Kidney tubule cell (primary cell): ENCODE measurements at places on chromosomes 11 and 22.

- no peak for DNase-seq
These were observed 403.2 kb downstream of the NTM start for GRCh38 chr11:131773626-131774025.

- DNase-seq: no peak
These were observed 27.5 kb downstream of the MACROD1 start for GRCh38 chr11:64138398-64138797.

DNA sequence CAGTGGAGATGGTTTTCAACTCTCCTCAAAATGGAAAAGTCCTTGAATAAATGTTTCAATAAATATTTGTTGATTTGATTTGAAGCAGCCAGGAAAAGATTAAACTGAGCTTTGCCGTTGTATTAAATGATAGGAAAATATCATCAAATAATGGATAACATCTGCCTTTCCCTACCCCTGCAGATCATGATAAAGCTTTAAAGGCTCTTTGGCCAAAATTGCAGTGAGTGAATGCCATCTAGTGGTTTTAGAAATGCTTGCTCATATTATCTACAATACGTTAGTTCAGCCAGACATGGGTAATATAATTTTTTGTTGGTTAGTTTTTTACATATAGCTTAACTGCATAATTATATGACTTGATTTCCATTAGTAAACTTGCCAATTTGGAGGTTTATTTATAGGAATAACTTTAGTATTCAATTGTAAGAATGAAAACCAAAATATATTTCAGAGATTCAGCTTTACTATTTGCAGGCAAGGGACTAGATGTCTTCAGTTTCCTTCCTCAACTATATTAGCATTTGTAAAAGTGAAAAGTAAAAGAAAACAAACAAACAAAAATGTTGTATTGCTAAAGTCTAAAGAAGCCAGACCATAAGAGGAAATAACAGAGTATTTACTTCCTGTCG is 159.2 kb downstream of the MSANTD4 start:
- peak; percentile 61 for DNase-seq

- DNase-seq: no peak
These were observed 58.5 kb downstream of the UBASH3B start for GRCh38 chr11:122714004-122714403.

GRCh38 chr11:122893131-122893530 is 10.6 kb downstream of the JHY start:
- DNase-seq: peak; percentile 97

- DNase-seq: peak; percentile 22
These were observed 299.0 kb downstream of the ETS1 start for GRCh38 chr11:128288368-128288767.

DNA sequence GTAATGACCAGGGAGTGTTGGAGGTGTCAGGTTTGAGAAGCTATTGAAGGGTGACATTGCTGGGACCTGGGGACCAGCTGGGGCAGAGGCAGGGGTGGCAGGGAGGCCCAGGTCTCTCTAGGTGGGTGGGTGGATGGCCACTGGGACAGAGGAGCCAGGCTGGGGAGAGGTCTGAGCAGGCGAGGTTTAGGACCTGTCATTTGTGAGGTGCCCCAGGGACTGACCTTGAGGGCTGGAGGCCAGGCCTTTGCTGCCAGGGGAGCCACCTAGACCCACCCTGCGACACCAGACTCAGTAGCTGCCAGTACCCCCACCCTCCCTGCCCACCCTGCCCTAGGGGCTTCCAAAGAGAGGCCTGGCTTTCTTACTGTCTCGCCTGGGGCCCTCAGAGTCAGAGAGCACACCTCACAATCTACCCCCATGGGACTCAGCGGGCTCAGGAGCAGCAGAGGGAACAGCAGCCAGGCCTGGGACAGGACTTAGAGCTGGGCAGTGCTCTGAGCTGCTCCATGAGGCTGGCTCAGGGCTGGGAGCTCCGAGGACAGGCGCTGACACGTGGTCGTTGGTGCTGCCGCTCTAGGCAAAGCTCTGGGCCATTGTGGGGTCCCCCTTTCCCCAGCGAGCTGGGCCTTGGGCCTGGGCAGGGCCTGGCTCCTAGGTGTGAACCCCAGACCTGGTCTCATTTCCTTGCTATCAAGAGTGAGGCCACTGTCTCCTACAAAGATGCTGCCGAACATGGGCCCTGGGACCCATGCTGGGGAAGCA is 28.6 kb upstream of the PPARA start:
- no peak for DNase-seq

DNA sequence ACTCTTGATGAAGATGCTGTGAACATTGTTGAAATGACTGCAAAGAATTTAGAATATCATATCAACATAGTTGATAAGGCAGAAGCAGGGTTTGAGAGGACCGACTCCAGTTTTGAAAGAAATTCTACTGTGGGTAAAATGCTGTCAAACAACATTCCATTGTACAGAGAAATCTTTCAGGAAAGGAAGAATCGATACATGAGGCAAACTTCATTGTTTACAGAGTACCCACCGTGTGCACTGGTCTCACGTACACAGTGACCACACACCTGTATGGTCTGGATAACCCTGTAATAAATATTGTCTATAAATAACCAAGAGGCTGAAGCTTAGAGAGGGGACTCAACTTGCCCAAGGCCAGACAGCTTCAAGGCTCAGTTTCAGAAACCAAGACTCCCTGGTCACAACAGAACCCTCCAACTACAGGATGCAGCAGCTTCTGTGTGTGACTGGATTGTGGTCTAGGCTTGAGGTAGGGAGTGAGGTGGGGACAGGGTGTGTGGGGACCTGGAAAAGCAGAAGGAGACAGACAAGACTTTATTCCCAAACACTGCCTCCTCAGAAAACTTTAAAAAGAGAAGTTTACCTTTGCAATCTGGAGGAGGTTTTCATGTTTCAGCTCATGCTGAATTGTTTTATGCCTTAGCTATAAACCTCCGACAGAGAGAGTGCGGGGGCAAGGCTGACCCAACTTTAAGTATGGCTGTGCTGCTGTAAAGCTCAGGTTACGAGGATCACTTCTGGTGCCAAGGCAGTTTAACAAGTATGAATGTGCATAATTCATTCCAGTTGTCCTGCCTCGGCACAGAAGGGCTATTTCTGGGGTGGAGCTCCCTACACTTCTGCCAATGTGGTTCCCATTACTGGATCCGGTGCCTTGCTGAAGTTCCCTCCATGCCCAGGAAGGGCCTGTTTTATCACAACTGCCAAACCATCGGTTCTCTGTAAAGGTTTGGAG is 372.6 kb upstream of the NARS2 start:
- DNase-seq: peak; percentile 34

- no peak for DNase-seq
These were observed 371.1 kb downstream of the SOX6 start for GRCh38 chr11:15985127-15985859.

- DNase-seq: peak; percentile 76
These were observed 50.4 kb downstream of the ADM start for GRCh38 chr11:10355257-10355661.

- DNase-seq: no peak
These were observed 67.4 kb downstream of the SPECC1L start for GRCh38 chr22:24337894-24338645.

DNA sequence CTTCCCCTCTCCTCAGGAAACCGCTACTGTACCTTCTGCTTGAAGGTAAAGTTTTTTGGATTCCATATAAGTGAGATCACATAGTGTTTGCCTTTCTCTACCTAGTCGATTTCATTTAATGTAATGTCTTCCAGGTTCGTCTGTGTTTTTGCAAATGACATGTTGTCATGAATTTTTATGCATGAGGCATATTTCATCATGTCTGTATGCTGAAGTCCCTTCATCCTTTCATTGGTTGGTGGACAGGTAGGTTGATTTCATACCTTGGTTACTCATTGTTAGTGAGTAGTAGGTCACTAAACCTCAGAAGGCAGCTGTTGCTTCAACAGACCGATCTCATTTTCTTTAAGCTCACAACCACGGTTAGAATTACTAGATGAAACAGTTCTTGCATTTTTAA is 60.3 kb downstream of the LRRC74B start:
- DNase-seq: peak; percentile 57

DNA sequence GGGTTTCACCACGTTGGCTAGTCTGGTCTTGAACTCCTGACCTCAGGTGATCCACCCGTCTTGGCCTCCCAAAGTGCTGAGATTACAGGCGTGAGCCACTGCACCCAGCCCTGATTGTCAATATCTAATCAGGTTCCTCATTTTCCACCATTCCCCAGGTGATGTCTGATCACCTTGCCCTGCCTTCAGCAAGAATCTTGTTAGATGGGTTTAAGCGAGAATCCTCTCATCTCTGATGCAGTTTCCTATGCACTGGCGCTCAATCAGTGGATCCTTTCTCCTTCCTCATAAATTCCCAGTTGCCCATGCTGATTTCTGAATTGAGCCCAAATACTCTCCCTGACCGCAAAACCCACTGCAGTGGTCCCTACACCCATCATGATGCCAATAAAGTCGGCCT is 664 bp upstream of the ZC3H7B start:
- DNase-seq: no peak

- no peak for DNase-seq
These were observed 38.6 kb upstream of the XBP1 start for GRCh38 chr22:28838971-28839370.

DNA sequence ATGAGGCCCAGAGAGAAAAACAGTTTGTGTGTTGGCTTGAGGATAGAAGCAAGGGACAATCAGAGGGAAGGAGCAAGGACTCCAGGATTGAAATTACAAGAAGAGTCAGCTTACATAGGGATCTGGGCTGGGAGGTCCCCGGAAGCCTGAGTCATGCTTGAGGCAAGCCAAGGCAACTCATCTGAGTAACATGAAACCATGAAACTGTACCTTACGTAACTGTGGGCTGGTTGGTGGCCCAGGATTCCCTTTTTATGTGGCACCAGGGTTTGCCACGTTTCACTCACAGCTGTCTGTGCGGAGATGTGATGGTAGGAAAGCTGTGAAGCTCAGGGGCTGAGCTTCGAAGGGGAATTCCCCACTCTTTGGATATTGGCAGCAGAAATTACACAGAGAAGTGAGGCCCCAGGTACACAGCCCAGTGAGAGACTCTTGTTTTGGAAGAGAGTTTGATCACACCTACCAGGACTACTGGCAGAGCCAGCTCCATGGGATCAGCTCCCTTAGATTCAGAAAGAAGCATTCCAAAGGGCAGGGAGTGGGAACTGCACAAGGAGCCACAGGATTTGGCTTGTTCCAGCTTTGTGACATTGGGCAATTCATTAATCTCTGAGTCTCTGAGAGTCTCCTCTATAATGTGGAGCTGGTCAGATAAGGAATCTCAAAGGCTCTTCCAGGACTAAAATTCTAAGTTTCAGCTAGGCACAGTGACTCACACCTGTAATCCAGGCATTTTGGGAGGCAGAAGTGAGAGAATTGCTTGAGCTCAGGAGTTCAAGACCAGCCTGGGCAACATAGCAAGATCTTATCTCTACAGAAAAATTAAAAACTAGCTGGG is 7.8 kb downstream of the SLC5A1 start:
- peak; percentile 92 for DNase-seq

GRCh38 chr11:61700212-61700611 is 20.0 kb downstream of the DAGLA start:
- DNase-seq: peak; percentile 95

DNA sequence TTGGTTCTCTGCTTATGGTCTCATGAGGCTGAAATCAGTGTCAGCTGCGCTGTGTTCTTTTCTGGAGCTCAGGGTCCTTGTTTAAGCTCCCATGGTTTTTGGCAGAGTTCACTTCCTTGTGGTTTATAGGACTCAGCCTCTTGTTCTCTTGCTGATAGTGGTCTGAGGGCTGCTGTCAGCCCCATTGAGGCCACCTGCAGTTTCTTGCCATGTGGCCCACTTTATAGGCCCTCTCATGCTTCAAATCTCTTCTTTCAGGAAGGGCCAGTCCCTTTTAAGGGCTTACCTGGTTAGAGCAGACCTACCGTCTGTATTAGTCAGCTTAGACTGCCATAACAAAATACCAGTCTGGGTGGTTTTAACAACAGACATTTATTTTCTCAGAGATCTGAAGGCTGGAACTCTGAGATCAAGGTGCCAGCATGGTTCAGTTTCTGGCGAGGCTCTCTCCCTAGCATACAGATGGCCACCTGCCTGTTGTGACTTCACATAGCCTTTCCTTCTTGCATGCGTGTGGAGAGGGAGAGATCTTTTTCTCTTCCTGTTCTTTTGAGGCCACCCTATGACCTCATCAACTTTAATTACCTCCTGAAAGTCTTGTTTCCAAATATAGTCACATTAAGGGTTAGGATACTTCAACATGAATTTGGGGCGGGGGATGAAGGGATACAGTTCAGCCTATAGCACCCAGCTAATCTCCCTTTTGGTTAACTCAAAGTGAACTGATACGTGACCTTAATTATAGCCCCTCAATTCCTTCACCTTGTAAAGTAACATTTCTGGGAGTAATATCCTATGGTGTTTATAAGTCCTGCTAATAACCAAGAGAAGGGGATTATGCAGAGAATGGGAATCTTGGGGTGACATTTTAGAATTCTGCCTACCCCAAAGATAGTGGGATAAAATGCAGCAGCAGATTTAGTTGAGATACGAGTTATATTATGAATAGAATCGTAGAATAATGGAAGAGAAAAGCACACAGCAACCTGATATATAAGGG is 131.8 kb downstream of the UVRAG start:
- DNase-seq: peak; percentile 39

GRCh38 chr11:14373941-14374646 is 15.1 kb upstream of the RRAS2 start:
- DNase-seq: peak; percentile 75

- peak; percentile 95 for DNase-seq
These were observed 16.1 kb downstream of the BIK start for GRCh38 chr22:43126501-43127165.

GRCh38 chr11:61053191-61053590 is 49.1 kb upstream of the CD5 start:
- DNase-seq: no peak

DNA sequence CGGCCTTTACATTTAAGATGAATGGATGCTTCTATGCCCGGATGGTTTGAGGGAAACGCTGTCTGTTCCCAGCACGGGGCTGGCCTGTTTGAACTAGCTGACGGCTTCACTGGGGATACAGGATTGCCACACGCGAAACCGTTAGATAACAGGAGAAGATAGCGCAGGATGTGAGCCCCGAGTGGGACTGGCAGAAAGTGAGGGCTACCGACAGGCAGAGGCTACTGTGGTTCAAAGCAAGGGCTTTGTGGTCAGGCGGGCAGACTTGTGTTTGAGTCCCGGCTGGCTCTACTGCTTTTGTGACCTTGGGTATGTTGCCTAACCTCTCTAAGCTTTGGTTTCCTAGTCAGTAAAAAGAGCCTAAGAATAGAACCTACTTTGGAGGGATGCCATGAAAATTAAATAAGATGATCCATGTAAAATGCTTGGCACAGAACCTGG is 2.8 kb upstream of the OAF start:
- DNase-seq: no peak

- DNase-seq: no peak
These were observed 50.9 kb downstream of the ST3GAL4 start for GRCh38 chr11:126406368-126406767.
